AG04449 (cell line): ENCODE measurements at places on chromosomes 3 and 15.

GRCh38 chr3:183613366-183614285 is 21.8 kb upstream of the KLHL24 start:
- no peak for DNase-seq

- no peak for DNase-seq
These were observed 108.8 kb downstream of the MITF start for GRCh38 chr3:69848113-69848512.

DNA sequence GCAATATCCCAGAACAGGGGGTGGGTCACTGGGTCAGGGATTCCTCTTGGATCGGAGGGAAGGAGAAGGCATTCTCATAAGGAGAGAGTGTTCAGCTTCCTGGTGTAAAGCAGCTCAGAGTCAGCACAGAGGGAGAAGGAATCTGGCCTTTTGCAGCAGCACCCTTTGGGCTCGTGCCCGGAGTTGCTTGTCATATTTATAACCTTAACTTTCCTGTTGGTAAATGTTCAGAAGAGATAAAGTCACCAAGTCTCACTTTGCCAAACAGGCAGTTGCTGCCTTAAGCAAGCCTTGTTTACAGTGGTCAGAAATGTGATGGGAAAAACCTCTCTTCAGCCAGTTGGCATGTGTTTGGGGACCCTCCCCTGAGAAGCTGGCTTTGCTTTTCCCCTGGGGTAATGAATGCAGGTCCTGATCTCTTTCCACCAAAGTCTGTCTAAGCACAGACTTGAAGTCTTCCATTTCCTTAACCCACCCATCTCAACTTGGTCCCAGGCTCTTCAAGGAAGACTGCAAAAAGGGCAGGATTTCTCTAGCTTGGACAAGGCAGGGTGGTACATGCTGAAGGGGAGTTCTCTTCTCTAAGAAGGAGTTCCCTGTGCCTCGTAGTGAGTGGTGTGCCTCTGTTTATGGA is 206.9 kb upstream of the BHLHE40 start:
- DNase-seq = peak; percentile 29

GRCh38 chr15:82934100-82934880 is 18.2 kb downstream of the HOMER2 start:
- DNase-seq = no peak

DNA sequence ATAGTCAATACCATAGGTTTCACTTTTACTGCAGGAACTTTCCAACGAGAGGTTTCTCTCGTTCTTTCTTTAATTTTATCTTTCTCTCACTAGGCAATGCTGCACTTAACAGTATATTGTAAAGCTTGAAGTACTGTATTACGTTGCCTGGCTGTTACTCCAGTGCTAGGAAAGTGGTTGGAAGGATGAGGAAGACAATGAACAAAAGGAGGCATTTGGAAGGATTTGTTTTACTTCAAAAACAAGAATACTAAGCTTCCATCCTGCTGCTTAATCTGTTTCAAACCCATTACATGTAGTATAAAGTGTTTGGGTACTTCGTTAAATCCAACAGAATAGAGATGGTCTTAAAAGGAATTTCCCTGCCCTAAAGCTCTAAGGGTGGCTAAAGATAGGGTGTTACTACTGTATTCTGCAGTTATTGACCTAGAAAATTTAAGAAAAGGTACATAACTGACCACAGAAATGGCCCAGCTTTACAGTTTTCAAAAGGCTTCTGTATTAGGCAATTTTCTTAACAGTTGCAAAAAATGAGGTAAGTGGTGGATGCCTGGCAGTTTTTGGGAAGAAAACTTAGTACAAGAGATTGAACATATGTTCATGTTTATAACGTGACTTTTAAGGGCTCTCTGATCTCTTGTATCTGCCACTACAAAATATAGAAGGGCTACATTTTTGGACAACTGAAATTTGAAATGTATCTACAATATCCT is 785 bp upstream of the IFT57 start:
- no peak for DNase-seq

DNA sequence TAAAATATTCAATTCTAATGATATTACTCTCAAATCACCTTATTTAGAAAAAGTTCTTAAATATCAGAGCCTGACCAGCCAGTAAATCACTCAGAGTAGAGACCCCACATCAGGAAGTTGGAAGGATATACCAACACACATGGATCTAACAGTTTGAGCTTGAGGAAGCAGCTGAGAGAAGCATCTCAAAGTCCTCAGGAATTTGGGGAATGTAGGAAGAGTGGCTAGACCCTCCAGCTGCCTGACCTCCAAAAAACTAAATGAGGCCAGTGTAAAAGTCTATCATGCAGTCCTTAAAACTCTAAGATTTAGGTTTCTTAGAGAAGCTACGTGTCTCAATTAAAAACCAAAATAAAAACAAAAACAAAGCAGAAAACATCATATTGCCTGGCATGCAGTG is 55.4 kb downstream of the SETD2 start:
- DNase-seq = no peak

DNA sequence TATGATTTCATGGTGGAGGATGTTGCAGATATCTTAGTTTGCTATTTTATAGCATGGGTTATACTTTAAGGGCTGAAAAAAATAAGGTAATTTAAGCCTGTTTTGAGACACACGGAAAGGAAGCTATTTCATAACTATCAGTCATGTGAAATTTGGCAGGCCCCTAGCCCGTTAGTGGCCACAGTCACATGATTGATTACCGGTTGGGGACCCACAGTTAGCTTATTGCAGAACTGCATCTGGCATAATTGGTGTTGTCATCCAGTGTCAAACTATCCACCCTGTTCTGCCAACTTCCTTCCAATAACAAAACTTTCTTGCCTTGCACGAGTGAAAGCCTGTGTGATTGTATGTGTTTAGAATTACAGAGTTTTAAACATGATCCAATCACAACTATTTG is 35.2 kb downstream of the FNDC3B start:
- no peak for DNase-seq

DNA sequence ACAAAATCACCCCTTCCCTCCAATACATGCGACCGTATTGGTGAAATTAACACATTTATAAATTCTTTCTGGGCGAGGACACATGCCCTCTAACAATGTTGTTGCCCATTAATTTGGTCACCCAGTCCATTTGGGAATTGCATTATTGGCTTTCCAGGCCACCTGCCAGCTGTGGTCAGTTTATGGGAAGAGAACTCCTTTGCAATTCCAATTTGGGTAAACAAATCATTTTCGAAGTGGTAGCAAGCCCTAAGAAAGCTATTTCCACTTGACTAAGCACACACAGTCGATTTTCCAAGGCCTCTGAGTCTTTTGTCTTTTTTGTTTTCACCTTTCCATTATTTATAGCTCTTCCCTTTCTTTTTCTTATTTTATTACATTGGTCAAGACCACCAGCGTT is 362.3 kb upstream of the RGMA start:
- no peak for DNase-seq

- DNase-seq = no peak
These were observed 30.1 kb upstream of the SLC22A13 start for GRCh38 chr3:38235466-38235865.

DNA sequence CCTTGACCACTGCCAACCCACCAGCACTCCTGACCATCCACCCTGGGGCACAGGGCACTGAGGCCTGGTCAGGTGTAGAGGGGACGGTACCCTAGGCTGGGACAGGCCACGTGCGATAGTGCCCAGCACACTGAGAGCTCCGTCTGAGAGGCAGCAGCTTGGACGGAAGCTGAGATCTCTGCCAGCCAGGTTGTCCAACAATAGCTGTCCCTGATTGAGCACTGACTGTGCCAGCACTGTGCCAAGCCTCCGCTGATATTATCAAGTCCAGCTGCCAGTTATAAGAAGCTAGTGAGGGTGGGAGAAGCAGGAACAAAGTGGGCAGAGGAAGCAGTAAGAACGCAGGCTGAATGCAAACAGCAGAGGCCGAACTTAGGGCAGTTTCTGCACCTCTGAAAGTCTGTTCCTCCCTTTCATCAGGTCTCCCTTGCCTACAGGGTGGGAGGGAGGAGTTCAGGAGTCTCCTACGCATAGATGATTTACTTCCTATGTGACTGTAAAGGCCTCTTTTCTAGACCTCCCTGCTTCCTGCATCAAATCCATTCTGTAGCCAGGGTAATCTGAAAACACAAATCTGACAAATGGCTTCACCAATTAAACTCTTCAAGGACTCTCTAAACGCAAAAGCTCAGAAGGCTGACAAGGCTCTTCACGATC is 29.7 kb downstream of the MRPS11 start:
- DNase-seq = no peak
